NCI-H1436 treated with DMSO at 0.1 percent for 48 hours (cell line): ENCODE measurements at places on chromosomes 11 and 22.

DNA sequence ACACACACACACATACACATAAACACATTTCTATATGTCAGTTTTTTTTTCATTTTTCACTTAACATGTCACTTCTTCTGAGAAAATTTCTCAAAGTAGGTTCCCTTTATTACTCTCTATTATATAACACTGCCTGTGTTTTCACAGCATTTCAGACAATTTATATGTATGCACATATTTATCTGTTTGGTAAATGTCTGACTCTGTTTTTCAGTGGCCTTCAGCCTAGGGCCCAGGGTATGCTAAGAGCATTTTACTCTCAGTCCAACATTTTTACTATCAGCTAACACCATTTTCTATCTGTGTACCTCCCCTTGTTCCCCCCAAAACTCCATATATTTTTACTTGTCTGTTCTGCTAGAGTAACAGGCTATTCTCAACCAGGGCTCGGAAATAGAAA is 92.3 kb downstream of the ANO3 start:
- no peak for DNase-seq

DNA sequence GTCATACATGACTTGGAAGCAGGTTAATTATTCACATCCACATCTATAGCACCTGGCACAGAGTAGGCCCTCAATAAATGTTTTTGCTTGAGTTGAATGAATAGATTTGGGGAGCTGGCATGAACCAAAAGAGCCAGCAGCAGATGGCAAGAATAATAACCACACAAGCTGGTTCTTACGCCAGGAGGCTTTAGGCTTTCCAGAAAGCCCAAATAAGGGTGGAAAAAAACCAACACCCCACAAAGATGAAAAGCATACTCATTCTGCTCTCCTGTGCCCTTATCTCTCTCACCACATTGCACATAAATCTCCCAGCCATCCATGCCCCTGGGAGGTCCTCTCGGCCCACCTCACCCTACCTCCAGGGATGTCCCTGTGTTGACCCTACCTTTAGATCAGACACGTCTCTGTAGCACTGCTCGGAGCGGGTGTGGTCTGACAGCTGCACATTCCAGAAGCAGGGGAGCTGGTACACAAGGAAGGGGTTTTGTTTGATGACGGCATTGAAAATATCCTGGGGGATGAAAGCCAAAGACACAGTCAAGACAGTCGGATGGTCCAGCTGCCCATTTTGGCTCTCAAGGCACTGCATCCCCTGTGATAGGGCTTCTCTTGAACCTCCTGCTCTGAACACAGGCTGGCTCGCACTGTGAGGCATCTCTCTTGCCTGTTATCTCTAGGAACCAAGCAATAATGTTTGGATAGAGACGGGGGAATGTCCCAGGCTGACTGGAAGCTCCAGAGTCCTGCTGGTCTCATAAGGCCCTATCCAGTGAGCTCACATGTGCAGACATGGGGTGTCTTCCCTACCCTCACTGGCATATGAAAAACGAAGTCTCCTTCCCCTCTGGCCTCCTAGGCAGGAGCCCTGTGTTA is 323.6 kb upstream of the SYN3 start:
- no peak for DNase-seq

GRCh38 chr11:89168396-89168795 is 9.3 kb upstream of the TYR start:
- no peak for DNase-seq

DNA sequence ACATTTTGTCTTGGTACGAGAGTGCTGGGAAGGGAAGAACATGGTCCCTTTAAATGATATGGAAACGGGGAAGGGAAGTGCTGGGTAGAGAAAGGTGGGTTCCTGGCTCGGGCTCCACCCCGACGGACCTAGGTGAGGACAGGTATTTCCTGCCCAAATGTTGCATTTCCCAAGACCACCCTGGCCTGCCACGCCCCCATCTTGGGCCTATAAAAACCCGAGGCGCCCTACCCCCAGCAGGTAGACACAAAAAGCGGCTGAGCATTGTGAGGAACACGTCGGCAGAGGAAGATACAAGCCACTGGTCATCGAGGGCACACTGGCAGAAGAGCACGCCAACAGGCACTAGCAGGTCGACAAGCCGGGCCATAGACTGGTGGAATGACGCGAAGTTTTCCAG is 99.4 kb downstream of the AASDHPPT start:
- DNase-seq: no peak

DNA sequence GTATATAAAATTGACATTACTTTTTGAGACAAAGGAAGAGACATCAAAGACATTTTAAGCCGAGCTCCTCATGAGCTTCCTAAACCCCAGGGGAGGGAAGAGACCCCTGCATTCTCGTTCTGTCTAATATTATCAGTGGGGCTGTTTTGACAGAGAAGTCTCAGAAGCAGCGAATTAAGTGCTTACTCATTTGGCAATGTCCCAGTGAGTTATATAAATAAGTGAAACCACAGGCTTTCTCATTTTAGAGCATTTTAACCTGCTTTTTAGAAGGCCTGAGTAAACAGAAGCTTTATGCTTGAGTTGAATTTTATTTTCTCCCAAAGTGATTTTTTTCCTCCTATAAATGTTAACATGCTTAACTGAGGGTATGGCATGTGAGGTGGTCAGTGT is 23.2 kb upstream of the C1QTNF4 start:
- DNase-seq: no peak

DNA sequence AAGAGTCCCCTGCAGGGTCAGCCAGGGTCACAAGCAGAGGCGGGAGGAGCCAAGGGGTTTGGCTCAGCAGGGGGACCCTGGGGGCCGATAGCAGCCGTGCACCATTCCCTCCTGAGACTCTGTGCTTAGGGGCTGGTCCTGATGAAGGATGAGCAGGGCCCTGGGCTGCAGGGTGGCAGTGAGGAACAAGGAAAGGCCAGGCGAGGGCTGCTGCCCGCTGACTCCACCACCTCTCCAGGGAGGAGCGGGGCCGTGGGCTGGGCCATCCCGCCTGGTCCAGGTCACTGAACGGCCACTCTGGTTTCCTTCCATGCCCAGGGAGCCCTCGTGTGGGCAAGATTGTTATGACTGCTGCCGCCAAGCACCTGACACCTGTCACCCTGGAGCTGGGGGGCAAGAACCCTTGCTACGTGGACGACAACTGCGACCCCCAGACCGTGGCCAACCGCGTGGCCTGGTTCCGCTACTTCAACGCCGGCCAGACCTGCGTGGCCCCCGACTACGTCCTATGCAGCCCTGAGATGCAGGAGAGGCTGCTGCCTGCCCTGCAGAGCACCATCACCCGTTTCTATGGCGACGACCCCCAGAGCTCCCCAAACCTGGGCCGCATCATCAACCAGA is 9.2 kb upstream of the NDUFS8 start:
- no peak for DNase-seq

DNA sequence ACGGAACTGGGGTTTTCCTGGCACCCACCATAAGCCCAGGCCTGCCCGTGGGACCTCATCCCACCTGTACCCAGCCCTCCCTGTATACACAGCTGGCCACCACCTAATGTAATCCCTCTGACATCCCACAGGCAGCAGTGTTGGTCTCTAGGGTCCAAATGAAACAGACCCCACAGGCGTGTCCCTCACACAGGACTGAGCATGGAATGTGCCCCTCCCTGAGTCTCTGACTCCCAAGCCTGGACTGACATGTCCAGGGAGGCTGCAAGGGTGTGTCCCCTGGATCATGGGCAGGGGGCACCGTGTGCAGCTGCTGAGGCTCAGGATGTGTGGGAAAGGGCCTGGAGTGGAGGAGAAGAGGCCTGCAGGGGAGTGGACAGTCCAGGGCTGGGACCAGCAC is 50.6 kb upstream of the PPARA start:
- no peak for DNase-seq

DNA sequence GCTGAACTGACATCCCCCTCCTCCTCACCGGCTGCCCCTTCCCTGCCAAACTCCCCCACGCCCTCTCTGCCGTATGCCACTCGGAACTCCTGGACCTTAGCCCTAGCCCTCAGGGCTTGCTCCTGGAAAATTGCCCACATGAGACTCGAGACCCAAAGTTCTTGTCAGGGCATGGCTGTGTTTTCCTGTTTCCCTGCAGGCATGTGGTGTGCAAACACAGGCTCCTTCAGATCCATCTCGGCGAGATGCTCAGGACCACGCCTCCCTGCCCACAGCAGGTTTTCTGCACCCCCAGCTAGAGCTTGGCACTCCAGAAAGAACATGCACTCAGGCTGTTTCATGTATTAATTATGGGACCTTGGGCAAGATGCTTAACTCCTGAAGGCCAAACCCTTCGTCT is 1480.4 kb downstream of the BRD1 start:
- DNase-seq: no peak
